ENCODE measurements at places on chromosomes 11 and 22.

DNA sequence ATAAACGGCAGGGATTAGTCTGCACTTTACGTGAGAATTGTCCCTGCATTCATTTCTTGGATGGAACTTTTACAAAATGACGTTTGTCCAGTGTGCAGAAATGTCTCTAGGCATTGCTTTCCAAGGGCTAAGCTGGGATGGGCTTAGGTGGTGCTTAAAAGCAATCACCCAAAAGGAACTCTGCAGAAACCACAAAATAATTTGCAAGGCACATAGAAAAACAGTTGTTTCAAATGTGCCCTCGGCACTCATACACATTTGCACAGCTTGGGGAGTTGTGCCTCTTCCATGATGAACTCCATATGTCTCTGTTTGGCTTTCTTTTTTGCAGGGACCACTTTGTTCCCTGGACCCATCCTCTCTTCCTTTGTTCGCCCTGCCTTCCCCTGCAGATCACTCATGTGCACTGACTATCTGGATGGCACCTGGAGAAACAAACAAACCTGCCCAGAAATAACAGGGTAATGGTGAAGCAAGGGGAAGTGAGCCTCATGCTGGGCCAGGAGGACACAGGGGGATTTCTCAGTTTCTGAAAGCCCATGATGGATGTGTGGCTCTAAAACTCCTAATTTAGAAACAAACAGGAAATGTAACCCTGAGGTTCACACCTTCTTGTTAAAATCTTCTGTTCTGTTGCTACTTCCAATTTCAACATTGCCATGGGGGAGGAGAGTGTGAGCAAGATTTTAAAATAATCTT is 150.2 kb downstream of the SNX19 start:
- no peak for DNase-seq

- DNase-seq: no peak
These were observed 30.4 kb upstream of the TYR start for GRCh38 chr11:89147229-89147628.

DNA sequence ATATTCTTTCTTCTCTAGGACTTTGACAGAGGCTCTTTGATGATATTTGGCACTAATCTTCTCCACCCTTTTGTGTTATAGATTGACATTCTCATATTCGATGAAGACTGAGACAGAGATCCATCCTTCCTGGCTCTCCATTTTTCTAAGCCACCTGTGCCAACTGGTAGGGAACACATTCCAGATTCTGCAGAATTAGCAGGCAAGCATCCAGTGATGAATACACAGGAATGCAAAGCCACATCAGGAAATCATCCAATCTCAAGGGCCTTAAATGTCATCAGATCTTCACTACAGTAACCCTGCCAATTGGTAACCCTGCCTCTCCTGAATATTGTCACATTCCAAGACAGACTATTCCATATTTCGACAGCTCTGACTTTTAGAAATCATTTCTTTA is 718.4 kb upstream of the API5 start:
- no peak for DNase-seq

DNA sequence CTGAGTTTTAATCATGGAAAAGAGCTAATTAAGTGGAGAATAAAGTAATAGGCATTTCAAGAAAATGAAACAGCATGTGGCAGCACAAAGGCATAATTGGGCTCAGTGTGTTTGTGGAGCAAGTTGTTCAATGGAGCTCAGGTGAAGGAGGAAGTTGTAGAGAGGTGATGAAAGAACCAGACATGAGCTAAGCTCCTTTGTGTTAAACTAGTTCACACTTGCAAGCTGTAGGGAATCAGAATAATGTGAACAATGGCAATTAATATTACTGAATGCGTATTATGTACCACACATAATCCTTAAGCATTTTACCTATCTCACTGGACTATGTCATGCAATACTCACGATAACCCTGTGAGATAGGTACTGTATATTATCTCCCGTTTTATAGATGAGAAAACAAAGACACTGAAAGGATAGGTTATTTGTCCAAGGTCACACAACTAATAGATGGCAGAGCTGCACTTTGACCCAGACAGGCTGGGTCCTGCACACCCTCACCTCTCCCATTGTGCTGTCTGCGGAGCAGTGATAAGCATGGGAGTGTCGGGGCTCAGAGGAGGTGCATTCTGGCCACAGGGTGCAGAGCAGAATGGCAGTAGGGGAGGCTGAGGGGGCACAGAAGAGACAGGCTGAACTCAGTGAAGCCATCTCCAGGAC is 8.9 kb downstream of the OLFML1 start:
- no peak for DNase-seq

GRCh38 chr22:21712751-21713427 is 22.7 kb downstream of the YPEL1 start:
- DNase-seq: peak; percentile 61

GRCh38 chr11:88146106-88146505 is 29.1 kb downstream of the RAB38 start:
- DNase-seq: no peak

DNA sequence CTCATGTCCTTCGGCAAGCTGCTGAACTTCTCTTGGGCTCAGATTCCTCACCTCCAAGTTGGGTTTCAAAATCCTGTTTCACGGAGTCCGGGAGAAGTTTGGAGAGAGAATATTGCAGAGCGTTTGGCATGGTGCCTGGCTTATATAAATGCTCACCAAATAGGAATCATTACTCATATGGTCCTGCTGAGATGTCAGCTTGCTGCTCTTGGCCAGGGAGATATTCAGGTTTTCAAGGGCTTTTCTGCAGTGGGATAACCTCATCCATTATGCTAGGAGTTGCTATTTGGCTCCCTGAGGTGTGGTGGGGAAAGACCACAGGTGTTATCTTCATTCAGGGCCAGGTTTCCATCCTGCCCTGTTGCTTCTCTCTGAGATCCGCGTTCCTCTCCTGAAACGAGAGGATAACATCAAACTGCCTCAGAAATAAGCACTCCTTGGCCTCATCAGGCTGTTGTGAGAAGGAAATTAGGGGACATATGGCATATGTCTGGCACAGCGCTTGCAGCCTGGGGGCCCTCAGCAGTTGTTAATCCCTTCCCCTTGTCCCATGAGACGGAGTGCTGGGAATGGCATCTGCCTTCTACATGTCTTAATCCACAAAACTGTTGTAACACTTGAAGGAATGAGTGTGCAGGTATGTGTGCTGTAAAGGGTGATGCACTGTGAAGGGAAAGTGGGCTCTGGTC is 29.9 kb upstream of the ACER3 start:
- no peak for DNase-seq

- DNase-seq: no peak
These were observed 28.4 kb downstream of the MMP13 start for GRCh38 chr11:102926961-102927623.

- DNase-seq: no peak
These were observed 2.1 kb upstream of the CBL start for GRCh38 chr11:119204066-119204465.

DNA sequence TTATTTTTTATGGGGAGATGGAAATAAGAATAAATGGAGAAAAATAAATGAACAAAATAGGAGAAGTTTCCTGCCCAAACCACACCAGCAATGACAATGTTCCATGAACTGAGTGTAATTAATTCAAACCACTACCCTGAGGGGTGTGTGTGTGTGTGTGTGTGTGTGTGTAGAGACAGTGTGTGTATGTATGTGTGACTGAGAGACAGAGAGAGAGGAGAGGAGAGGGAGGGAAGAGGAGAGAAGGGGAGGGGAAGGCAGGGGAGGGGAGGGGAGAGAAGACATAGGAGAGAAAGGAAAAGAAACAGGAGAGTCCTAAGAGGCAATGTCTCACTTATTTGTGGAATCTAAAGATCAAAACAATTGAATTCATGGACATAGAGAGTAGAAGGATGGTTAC is 65.0 kb upstream of the POU2AF1 start:
- DNase-seq: no peak

- DNase-seq: no peak
These were observed 5.3 kb downstream of the SMPD1 start for GRCh38 chr11:6395470-6396060.

DNA sequence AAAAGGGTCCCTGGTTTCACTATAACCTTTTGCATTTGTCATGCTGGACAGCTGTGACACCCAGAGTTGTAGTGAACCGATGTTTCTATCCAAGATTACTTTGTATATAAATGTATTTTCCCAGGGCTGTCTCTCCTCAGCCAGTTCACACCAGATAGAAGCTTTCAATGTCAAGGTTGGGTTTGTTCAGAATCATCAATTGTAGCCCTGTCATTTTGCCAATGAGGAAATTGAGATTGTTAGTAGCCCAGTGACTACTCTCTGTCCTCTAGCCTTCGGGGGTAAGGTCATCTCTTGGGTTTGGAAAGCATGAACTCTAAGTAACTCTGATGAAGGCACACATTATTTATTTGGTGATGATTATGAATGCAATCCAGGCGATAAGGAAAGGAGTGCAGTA is 165.6 kb downstream of the DBX1 start:
- DNase-seq: no peak

DNA sequence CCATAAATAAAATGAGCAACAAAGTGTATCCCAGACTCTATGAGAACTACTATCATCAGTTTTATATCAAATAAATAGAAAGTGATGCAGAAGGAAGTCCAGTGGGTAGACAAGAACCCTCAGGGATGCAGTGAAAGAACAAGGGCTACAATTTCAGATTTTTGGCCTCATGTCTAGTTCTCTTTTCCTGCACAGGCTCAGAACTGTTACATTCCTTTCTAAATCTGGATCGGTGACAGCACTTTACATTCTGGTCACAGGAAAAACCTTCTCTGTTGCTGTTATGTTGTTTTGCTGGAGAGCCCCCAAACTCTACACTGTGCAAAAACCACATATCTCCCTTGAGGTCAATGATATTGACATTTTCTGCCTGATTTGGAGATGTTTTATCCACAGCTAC is 108.8 kb upstream of the ANO5 start:
- no peak for DNase-seq

DNA sequence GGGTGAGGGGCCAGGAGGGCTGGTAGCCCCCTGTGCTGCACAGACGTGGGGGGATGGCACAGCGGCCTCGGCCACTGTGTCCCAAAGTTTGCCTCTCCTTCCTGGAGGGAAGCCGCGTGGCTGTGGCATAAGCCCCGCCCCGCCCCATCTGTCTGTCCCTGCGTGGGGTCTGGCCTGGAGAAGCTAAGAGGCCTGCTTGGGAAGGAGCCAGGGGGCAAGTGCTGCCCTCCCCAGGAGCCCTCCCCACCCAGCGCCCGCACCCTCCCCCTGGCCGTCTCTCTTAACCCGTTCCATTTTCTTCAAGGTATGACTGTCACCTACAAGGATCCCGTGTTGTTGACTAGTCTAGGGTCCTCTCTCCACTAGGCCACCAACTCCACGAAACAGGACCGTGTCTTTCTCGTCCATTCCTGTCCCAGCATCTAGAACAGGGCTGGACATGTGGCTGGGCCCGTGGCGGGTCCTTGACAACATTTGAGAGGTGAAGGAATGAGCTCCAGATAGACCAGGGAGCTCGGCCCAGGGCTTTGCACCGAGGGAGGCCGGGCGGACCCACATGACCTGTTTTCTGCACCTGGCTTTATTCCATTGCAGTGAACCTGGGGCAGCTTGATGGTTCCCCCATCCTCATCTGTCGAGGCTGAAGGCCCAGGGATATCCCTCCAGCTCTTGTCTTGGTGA is 428.0 kb downstream of the TBC1D22A start:
- no peak for DNase-seq

GRCh38 chr22:37485395-37486223 is 575 bp downstream of the MFNG start:
- DNase-seq: no peak

DNA sequence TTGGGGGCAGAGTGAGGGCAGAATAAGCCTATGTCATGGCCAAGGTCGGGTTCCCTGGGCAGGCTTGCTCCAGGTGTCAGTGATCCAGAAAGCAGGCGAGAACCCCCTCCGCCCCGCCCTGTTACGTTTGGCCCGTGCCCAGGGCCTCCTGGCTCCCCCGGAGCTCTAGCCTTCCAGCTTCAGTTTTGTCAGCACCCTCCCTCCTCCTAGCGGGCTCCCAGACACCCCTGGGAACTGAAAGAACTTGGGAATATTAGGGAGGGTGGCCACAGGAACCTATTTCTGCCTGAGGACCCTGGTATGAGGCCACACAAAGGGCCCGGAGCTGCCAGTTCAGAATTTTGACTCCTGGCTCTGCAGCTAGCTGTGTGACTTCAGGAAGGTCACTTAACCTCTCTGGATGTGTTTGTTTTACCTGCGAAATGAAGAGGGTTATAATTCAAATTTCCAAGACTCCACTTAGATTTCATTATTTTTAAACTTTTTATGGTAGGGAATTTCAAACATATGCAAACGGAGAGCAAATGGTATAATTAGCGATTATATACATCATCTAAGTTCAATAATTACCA is 1.2 kb downstream of the TUBA8 start:
- no peak for DNase-seq

- DNase-seq: no peak
These were observed 54.6 kb downstream of the GAB4 start for GRCh38 chr22:16953206-16954059.

- peak; percentile 42 for DNase-seq
These were observed 33.4 kb downstream of the GRAMD4 start for GRCh38 chr22:46653596-46653995.

GRCh38 chr11:8690374-8691342 is 8.1 kb downstream of the RPL27A start:
- DNase-seq: no peak

GRCh38 chr22:35215993-35216392 is 41.3 kb upstream of the HMGXB4 start:
- no peak for DNase-seq

GRCh38 chr11:12278766-12279671 is 98.4 kb upstream of the PARVA start:
- DNase-seq: no peak

- no peak for DNase-seq
These were observed 18.1 kb downstream of the SLC6A5 start for GRCh38 chr11:20617346-20618005.

GRCh38 chr22:37205046-37205445 is 7.2 kb downstream of the SSTR3 start:
- DNase-seq: no peak

GRCh38 chr11:115885535-115886421 is 381.6 kb upstream of the CADM1 start:
- DNase-seq: no peak

- DNase-seq: no peak
These were observed 47.6 kb downstream of the MAML2 start for GRCh38 chr11:96295369-96295768.

DNA sequence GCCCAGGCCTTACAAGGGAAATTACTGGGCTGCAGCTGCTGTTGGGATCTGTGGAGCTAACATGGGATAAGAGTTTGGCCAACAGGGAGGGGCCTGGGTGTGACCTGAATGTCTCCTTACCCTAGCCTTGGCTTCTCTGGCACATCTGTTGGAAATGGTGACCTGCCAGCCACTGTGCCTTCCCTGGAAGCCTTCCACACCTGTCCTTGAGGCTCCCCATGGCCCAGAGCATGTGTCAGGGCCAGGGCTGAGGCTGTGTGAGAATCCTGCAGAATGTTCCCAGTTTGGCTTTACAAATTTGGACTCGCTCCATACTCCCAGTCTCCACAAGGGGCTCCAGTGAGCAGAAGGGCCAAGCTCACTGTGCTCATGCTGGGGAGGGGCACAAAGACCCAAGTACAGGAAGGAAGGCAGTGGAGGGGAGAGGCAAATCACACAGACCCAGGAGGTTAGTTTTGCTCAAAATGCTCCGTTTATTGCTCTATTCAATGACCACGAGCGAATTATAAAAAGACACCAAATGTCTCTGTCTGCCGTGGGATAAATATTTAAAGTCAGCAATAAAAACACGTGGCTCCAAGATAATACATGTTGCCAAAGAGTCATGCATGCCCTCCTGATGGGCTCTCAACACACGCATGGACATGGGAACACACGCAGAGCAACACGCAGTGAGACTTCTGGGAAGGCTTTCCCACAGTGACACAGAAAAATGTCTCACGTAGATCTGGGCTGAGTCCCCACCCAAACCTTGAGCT is 1.7 kb upstream of the IGSF22 start:
- DNase-seq: peak; percentile 62
